CD4-positive, alpha-beta T cell treated with Interleukin-15 for 1 hour (primary cell): ENCODE measurements at places on chromosomes 4 and X.

GRCh38 chr4:52621567-52621966 is 37.5 kb downstream of the USP46 start:
- DNase-seq = no peak

DNA sequence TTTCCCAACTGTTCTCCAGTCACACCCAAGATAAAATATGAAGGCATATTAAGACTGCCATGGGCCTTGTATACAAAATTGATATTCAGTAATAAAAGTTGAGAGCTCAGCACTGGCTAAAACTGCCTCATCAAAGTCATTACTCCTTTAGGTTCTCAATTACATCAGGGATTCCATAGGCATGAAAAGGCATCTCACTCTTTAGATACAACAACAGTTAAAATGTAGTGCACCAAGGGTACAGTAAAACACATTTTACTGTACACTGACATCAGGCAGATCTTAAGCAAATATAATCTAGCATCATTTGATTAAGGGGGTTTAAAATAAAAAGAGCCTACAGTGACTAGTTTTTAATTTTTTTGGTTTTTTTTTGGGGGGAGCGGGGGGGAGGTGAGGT is 107.7 kb downstream of the PPP3CA start:
- DNase-seq = no peak

DNA sequence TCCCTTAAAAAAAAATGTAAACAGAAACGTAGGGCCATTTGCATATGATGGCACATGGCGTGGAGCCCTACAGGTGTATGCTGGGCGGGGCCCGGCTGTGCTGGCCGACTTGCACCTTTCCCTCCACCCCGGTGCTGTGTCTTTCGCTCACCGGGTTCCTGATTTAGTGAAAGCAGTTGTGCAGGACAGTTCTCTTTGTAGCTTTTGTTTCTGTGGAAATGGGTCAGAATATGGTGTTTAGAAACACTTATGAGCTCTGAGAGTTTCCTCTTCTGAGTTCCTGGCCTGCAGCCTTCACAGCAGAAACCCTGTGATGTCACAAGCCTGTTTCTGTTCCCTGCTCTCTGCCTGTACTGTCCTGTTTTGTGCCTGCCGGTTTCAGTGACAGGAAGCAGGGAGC is 22.5 kb upstream of the MSANTD1 start:
- DNase-seq = peak; percentile 37

- no peak for DNase-seq
Measured at GRCh38 chr4:123784626-123785025, 388.0 kb downstream of the SPRY1 start.

- no peak for DNase-seq
Measured at GRCh38 chr4:111434586-111434985, 710.7 kb upstream of the FAM241A start.

DNA sequence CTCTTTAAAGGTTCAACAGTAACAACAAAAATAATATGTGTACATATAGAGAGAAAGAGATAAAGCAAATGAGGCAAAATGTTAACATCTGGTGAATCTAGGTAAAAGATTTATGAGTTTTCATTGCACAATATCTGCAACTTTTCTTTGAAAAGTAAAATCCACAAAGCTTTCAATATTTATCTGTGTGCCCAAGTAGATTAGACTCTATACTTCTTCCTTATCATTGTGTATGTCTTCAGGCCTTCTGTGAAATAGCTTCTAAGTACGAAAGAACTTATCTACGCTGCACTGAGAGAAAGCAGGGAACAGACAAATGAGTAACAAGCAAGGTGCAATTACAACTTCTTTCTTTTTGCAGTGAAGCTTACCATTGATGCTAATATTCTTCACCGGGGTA is 81.6 kb downstream of the NPNT start:
- no peak for DNase-seq
